Neural crest cell (in vitro differentiated cells): ENCODE measurements at places on chromosomes 1 and 21.

- DNase-seq: no peak
Observed at GRCh38 chr1:87986130-87986866, 657.6 kb downstream of the LMO4 start.

DNA sequence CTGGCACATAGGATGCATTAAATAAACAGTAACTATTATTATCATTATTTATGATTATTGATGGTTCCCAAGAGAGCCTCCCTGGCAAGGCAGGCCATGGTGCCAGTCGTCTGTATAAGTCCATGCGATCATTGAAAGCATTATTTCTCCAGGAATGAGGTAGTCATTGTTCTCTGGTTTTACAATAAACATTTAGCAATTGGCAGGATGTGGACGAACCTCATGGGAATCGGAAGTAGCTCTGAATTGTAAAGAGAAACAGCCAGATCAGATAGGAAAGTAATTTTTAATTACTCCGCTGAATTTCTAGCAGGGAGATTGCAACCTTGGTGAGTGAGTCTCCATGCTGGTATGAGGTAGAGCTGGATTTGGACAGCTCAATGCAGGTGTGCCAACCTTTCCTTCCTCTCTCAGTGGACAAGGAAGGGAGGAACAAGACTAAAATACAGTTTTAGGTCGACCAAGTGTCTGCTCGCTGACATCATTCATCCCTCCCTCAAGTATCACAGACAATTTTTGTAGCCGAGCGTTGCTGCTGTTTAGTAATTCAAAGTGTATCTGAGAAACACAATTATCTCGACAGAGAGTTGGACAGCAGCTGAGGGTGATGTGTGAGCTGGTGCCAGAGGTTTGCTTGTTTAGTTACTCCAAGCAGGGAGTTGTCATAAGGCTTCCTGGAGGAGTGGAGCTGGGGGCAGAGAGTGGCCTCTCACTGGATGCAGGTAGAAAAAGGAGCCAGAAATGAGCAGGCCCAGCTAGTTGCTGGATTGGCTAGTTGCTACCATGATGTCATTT is 250.8 kb downstream of the KCNJ6 start:
- DNase-seq: no peak

DNA sequence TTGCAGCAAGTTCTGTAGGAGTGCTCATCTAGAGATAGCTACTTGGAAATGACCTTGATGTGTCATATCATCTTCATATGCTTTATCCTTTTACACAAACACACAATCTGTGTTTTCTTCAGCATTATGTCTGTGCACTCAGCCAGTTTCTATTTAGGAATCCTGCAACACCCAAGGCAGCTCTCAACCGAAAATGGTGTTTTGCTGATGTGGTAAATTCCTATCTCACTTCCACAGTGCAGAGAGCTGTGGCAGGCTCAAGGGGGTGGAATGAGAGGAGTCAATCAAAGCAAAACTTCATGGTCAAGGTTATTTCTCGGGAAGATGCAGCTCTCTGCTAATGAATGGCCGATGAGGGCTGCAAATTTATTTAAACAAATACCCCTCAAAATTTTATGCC is 59.3 kb downstream of the IGSF5 start:
- DNase-seq: no peak

GRCh38 chr1:194298007-194298598 is 1111.7 kb upstream of the B3GALT2 start:
- no peak for DNase-seq

DNA sequence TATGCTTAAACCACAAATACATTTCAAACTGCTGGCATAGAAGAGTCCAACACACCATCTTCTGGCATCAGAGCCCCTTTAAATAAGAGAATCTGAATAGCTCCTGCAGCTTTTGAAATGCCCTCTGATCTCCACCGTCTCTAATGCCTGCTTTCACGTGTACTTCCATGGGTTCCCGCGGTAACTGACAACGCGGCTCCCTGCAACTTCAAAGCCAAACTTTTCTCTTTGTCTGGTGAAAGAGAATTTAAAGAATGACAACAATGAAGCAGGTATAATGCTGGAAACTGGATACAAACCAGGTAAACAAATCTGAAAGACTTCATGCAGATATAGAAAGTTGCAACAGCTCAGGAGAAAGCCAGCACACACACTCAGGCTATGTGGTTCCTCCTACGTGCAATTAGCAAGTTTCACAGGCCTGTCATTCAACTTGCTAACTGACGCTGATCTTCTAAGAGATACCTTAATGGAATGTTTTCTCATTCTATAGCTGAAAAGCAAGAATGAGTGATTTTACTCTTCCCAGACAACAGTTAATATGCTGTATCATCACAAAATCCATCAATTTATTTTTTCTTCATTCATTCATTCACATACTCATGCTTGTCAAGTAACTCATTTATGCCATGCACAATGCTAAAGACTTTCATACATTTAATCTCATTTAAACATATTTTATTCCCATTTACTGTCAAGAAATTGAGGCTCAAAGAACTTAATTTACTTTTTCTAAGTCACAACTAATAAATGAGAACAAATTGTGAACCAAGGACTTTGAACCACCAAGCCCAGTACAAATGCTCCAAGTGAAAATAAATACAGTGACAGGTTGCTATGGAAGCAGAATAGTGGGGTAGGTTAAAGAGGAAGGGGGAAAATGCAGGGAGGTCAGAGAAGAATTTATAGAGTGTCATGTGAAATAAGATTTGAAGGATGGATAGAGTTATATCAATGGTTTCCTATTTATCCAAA is 202.7 kb upstream of the SNX7 start:
- no peak for DNase-seq

DNA sequence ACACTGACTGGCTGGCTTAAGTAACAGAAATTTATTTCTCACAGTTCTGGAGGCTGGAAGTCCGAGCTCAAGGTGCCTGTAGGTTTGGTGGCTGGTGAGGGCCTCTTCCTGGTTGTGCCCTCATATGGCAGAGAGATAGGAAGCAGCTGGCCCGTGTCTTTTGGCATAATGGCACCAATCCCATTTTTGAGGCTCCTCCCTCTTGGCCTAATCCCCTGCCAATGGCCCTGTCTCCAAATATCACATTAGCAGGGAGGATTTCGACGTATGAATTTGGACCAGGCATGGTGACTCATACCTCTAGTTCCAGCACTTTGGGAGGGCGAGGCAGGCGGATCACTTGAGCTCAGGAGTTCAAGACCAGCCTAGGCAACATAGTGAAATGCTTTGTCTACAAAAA is 37.4 kb downstream of the AGPAT3 start:
- DNase-seq: no peak

DNA sequence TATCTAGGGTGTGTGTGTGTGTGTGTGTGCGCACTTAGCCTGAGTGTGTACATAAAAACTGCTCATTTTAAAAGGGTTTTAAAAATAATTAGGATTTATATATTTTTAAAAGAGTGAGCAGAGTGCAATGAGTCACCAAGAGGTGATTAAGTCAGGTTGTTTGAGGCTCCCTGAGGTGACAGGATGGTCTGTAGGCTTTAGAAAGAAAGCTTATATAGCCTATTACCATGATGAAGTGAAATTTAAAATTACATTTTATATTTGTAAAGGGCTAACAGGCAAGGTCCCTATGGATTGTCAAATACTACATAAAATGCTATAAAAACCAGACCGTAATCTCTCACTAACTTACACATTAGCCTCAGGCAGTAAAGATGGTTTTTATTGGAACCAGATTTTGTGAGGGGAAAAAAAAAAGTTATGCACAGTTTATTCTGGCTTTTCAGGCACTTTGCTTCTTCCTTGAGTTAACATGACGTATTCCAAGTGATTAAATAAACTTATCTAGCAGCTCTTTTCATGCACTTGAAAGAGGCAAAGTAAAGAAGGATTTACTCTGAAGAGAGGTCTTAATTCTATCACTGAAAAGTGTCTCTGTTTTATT is 711.7 kb upstream of the PTBP2 start:
- DNase-seq: no peak

GRCh38 chr1:30615076-30615795 is 108.1 kb downstream of the MATN1 start:
- no peak for DNase-seq

DNA sequence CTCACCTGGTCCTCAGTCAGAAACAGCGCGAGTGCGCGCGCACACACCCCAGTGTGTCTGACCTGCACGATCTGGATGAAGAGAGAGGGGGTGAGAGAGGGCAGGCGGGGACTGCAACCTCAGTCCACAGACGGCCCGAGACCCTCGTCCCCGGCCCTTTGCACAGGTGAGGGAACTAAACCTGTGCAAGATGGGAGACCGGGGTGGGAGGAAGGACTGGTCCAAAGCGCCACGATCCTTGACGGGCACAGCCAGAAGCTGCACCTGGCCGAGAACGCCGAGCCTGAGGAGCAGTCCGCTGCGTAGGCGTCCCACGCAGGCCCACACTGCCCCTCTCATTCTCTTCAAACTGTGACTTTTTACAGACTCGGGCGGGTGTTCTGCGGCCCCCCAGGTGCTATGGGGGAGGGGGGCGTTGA is 519 bp upstream of the IQCC start:
- no peak for DNase-seq

GRCh38 chr1:99397029-99397428 is 132.7 kb downstream of the PLPPR4 start:
- no peak for DNase-seq

DNA sequence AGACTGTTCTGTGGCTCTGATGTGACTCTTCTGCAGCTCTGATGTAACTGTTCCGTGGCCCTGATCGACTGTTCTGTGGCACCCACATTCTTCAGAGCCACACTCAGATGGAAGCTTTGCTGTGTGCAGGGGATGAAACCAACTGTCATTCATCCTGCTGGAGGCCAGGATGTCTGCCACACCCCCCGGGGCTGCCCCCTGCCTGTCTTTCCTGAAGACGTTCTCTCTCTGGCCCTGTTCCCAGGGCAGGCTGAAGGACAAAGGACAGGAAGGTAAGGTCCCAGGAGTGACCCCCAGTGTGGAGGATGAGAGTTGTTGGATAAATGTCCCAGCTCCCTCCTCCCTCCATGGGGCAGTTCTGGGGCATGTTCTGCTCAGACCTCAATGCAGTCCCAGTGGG is 29.4 kb upstream of the UMODL1 start:
- DNase-seq: no peak

- no peak for DNase-seq
Observed at GRCh38 chr1:90650401-90650800, 66.7 kb downstream of the BARHL2 start.

DNA sequence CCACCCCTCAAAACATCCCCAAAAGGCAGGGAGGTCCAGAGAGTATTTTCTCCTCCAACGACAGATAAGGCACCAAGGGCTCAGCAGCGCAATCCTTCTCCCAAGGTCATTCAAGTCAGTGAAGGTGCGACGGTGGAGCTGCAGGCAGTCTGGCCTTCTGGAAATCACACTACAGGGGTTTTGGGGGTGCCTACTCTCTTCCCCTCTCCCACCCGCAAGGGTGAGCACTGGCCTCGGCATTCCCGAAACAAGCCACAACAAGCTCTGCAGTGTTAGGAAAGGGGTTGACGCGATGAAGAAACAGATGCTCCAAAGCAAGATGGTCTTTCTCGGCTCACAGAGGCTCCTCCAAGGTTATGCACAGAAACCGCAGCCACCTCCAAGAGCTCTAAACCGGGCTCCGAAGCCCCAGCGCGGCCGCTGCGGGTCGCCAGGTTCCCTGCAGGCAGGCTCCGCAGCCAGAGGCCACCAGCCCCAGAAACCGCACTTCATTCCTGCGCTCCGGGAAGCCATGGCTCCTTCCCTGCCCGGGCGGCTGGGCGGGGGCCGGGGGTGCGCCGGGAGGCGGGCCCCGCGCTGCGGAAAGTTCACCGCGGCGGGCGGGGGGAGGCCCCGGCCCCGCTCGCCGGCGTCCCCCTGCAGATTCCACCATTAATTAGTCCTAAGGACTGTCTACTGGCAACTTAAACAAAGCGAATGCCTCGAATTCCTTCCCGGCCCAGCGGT is 1.1 kb downstream of the LUZP1 start:
- peak; percentile 46 for DNase-seq

DNA sequence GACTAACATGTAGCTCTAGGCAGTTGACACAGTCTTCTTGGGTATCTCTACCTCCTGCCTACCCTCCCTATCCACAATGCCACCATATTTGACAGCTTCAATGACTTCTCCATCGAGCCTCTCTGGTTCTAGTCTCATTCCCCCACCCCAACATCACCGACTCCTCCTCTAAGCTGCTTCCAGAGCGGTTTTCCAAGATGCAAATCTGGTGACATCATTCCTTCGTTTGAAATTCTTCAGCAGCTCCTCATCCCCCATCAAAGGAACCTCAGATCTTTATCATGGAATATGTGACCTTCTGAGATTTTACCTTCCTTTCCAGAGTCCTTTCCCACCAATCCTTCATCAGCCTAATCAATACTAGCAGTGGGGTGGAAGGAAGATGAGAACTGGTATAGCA is 352.4 kb upstream of the RUNX1 start:
- no peak for DNase-seq

DNA sequence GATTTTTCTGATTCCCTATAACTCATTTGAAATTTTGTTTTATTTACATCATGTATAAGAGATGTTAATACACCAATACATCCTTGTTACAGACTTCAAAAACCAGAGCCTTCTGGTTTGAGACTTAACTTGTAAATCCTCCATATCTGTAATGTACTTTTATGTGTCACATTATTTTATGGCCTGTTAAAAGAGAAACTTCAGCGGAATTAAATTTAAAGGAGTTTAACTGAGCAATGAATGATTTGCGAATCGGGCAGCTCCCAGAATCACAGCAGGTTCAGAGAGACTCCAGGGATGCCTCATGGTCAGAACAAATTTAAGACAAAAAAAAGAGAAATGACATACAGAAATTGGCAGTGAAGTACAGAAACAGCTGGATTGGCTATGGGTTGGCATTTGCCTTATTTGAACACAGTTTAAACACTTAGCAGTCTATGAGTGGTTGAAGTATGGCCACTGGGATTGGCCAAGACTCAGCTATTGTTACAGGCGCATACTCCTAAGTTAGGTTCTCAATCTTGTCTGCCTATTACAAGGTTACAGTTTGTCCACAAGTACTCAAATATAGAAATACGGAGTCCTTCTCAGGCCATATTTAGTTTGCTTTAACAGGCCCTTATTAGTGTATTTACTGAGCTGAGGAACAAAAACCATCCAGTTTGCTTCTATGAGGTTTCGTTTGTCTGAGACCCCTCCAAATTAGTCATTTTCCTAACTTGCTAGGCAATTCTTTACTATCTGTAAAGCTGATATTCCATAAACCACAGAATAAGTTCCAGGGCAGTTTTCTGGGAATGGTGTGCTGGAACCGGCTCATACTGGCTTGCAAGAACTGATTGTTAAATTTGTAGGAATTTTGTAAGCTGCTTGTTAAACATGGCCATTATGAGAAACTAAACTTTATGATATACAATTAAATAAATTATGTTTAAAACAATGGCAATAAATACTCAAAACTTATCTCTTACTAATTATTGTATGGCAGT is 56.2 kb upstream of the WDR26 start:
- DNase-seq: no peak

DNA sequence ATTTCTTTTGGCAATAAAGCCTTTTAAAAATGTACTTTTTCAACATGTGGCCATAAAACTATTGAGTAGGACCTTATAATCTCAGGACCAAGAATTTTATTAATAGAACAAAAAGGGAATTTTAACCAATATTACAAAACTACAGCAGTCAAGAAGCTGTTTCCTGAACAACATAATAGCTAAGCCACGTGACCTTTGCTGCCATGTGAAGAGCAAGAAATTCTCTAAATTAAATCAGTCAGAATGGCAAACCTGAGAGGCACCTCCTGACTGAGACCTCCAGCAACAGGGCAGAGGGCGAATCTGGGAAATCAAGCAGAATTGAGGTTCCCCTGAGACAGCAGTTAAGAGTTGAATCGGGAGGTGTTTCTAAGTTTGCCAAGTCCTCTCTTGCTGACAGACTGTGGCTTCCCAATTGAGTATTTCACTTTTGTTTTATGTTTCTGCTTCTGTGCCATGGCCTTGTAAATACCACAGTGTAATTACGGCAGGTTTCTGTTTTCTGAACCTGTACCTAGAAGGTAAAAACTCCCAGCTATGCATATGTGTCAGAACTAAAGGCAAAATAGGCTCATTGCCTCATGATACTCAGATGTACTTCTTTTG is 358.4 kb downstream of the NTNG1 start:
- no peak for DNase-seq
